Activated CD4-positive, alpha-beta T cell treated with anti-CD3 and anti-CD28 coated beads, Interleukin-10, Interleukin-2, amounts not matched to agents 100 ng/mL and 50 ng/mL, durations not matched to agents 16 hours and 8 hours (primary cell): ENCODE measurements at places on chromosomes 16 and 17.

- DNase-seq = no peak
These were observed 670 bp upstream of the ZNF652 start for GRCh38 chr17:49362723-49363117.

- DNase-seq = no peak
These were observed 24.8 kb downstream of the KRT23 start for GRCh38 chr17:40912486-40913210.

- no peak for DNase-seq
These were observed 14.8 kb downstream of the TAC4 start for GRCh38 chr17:49832840-49833599.

GRCh38 chr17:10624969-10625368 is 32.1 kb downstream of the MYH3 start:
- no peak for DNase-seq

- peak; percentile 31 for DNase-seq
These were observed 18.9 kb upstream of the P2RX1 start for GRCh38 chr17:3935140-3935542.

DNA sequence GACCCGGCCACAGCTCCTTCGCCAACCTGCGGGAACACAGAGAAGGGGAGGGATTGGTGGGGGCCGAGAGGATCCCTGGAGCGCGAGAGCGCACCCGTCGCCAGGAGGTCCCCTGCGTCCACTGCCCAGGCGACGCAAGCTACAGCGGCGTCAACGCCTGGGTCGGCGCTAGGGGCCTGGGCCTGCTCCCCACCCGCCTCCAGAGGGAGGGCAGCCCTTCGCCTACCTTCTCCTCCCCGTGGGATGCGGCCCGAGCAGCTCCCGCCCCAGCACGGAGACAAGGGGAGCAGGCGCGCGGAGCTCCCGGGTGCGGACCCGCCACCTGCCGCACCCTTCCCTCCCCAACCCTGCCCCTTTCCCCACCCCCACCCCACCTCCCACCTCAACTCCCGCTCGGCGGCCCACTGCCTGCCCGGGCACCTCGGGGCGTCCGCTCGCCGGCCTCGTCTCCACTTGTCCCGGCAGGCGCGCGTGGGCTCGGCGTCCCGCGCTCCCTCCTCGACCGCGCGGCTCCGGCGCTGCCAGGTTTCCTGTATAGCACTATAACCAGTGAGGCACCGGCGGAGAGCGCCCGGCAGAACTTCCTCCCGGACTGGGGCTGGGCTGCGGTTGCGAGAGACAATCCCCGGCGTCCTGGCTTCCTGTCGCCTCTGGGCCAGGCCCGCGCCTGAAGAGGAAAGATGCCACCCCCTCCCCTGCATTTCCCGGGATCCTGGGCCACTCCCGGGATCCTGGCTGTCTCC is 119.1 kb upstream of the SMURF2 start:
- peak; percentile 81 for DNase-seq
